ENCODE measurements at places on chromosomes 2 and 18.
A peak's percentile ranks its signal among the peaks of the same experiment; 100 is the strongest.

- DNase-seq: no peak
These were observed 20.0 kb downstream of the MALT1 start for GRCh38 chr18:58691256-58691655.

DNA sequence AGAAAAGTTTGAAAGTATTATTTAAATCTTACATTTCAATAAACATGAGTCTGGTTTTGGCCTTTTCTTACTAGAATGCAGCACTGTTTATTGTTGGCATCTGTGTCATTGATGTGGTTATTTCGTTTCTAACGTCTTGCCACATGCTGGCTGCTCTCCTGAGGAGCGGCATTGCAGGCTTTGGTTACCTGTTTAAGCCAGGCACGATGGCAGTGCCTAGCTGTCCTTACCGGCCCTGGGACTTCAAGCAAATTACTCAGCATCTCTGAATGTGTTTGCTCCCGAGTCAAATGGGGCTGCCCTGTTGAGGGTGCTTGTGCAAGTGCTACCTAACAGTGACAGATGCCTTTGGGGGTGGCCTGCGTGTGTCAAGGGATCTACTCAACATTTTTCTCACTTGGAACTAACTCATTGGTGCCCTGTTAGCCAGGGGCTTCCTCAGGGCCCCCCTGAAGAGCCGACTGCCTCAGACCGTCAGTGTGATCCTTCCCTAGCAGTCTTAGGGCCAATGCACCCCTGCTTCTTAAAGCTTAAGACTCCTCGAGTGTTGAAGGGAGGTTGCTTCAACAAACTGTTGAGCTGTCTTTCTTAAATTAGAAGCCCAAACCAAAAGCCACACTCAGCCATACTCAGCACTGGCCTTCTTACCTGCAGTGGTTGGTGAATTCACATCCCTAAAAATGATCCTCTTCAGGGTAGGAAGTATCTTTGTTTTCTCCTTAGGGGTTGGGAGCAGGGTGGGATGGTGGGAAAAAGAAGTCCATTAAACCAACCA is 151.5 kb downstream of the NCK2 start:
- DNase-seq: no peak

- DNase-seq: no peak
These were observed 24.3 kb downstream of the TMEM247 start for GRCh38 chr2:46503686-46504085.

GRCh38 chr2:201260302-201260800 is at the start of gene CASP8:
CASP8 (plus strand) TSS chr2:201260536; CDS start chr2:201266487, 5,951 bp downstream.
- peak; percentile 67 for DNase-seq

DNA sequence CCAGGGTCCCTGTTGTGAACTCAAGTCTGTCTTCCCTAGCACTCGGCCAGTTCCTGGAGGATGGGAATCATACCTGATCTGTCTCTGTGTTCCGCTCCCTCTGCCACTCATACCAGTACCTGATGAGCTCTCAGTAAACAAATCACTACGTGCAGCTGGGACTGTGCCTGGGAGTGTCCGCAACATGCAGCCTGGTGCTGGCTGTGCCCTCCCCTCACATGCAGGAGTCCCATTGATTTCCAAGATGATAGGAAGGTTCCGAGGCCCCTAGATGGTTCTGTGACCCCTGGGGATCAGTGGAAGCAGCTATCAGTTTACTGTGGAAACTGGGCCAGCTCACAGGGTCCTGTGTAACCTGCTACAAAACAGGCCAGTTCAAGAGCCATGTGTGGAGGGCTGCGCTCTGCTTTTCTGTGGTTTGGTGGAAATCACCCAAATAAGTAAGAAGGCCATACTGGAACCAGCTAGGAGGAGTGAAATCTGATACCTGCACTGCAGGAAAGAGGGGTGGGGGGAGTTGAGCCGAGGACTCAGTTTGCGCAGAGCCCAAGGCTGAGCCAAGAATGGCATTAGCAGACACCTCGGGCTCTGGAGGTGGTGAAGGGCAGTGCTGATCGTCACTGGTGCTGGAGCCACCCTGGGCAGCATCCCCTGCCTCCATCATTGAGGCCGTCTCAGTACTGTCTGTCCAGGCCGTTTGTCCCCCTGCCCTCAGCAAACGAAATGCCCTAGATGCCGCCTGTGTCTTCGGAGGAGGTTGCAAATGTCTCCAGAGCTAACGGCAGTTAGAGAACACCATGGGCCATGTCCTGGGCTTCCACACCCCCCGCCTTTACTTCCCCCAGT is 93.3 kb downstream of the KLHL29 start:
- no peak for DNase-seq
